ENCODE measurements at places on chromosomes 6 and 20.
A peak's percentile ranks its signal among the peaks of the same experiment; 100 is the strongest.

DNA sequence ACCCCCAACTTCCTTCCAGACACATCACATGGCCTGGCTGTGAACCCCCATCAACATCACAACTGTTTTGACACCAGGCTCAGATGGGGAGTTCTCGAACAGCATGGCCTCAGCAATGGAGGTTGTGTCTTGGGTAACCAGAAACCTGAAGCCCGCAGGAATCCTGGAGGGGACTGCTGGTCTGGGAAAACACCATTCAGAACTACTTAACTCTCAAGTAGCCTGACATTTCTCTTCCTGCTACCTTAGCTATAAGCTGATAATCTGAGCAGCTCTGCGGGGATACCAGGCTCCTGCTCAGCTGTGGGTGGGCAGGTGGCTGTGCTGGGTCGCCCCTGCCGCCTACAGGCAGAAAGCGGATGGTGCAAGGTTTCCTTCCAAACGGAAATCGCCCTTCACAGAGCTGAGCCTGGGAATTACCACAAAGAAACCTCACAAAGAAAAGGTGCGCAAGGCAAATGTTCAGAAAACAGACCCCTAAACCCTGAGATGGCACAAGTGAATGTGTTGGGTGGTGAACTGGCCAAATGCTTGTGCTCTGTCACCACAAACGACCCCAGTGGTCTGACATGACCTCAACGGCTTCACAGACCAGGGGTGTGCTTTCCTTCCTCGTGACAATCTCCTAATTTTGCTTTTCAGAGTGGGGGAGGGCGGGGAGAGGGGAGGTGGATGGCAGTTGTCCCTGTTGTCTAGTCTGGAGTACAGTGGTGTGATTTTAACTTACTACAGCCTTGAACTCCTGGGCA lies 29.5 kb downstream of the SNX5 start:
- DNase-seq = peak; percentile 17

DNA sequence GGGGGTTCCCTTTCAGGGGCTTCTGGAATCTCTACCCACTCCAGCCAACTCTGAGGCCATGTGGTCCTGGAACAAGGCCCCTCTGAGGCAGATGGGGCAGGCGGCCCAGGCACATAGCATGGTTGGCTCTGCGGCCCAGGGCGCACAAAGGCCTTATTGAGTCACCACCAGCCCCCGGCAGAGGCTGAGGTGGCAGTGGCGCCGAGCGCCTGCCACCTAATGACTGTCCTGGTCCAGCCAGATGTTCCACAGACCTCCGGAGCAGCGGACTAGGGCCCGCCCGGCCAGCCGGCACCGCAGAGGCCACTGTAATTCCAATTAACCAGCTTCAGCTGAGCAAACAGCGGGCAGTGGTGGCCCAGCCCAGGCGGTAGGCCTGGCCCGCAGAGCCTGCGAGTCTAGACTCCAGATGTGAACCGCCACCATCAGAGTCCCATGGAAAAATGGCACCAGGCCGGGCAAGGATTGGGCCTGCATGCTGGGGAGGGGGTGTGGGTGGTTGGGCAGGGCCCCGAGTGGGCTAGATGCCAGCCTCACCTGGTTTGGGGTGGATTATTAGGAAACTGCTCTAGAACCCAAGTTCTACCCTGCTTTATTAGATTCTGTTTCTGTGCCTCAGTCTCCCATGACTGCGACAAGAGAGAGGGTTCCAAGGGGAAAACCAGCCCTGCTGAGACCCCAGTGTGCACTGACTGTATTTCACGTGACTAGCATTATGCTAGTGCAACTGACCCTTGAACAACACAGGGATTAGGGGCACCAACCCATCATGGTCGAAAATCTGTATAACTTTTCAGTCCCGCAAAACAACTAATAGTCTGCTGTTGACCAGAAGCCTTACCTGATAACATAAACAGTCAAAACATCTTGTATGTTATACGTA lies 34.1 kb upstream of the ID1 start:
- DNase-seq = no peak

- DNase-seq = no peak
These were observed 34.0 kb downstream of the ZC3H12D start for GRCh38 chr6:149450679-149451375.

GRCh38 chr6:116629563-116629981 lies 13.3 kb downstream of the RSPH4A start:
- DNase-seq = no peak

DNA sequence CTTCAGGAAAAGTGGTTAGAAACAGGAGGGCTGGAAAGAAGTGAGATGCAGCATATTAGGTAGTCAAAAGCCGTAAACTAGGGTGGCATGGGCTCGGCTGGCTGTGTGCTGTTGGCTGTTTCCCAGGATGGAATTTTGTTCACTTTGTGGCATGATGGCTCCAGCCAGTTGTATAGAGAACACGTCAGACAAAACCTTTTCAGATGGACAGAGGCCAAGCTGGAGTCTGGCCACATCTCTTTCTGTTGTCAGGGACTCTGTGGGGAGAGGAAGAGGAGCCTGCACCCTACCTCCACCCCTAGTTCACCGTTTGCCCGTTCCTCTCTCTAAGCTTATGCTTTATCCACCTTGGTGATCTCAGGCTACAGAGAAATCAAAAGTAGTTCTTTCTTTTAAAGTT lies 22.0 kb downstream of the C6orf89 start:
- no peak for DNase-seq

Measured in stimulated activated CD8-positive, alpha-beta memory T cell treated with anti-CD3 and anti-CD28 coated beads, Interleukin-7, amount 100 ng/mL, for 1 hour (primary cell).